Renal cortical epithelial cell (primary cell): ENCODE measurements at places on chromosomes 6 and 20.

- no peak for DNase-seq
Measured at GRCh38 chr20:9211016-9211760, 142.3 kb downstream of the PLCB4 start.

DNA sequence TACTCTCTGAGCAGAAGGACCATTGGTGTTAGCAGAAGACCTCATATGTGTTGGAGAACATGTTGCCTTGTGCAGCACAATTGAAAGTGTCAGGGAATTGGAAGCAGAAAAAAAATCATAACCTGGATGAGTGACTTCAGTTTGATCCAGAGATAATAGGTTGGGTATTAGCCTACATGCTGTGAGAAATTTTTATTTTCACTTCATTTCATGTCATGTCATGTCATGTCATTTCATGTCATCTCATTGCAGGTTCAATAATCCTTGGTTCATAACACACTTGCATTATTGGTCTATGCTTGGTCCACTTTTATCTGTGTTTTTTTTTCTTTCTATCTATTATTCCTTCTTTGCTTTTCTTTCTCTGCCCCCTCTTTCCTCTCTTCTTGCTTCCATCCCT lies 34.3 kb downstream of the AKAP7 start:
- no peak for DNase-seq

- peak; percentile 94 for DNase-seq
Measured at GRCh38 chr6:84652356-84653026, 111.9 kb downstream of the TBX18 start.

GRCh38 chr6:14932485-14933182 lies 313.2 kb upstream of the JARID2 start:
- DNase-seq: no peak

GRCh38 chr20:46951840-46952497 lies 57.3 kb downstream of the EYA2 start:
- DNase-seq: no peak

GRCh38 chr6:31098449-31098938 lies 13.9 kb downstream of the C6orf15 start:
- no peak for DNase-seq

DNA sequence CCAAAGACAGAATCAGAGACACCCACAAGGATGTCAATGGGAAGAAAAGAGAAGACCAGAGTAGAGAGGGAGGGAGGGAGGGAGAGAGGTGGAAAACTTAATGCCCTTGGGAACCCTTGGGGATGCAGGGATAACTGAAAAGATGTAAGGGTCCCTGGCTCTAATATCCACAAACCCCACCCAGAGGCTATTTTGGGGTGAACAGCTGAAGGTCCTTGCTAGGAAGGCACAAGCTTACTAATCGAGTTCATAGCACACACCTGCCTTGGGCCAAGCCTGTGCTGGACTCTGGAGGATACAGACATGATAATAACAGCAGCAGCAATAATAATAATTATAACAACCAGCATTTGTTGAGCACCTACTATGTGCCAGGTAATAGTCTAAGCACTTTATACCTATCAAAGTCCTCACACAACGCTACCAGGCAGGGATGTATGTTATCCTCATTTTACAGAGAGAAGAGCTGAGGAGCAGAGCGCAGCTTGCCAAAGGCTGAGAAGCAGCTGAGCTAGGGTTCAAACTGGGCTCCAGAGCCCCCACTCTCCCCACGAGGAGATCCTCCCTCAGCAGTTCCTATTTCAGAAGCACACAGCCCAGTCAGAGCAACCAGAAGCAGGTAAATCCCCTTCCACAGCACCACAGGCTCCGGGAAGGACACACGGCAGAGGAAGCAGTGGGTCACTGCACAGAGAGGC lies 174.2 kb downstream of the ANKRD60 start:
- DNase-seq: no peak

DNA sequence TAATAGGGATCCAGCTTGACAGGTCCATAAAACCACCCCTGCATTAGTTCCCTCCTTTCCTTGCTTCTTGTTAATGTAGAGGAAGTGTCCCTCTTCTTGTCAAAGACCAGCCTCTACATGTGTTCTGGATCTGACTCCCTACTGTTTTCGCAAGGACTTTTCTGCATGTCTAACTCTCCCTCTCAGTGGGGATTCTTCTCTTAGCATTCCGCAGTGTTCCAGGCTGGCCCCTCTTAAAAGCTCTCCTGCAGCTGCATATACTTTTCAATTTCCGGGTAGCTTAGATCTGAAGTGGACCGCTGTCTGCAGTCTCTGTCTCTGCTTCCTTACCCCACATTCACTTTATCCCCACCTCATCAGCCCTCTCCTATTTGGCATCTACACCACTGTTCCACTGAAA lies 96.1 kb upstream of the MAN1A1 start:
- DNase-seq: no peak

DNA sequence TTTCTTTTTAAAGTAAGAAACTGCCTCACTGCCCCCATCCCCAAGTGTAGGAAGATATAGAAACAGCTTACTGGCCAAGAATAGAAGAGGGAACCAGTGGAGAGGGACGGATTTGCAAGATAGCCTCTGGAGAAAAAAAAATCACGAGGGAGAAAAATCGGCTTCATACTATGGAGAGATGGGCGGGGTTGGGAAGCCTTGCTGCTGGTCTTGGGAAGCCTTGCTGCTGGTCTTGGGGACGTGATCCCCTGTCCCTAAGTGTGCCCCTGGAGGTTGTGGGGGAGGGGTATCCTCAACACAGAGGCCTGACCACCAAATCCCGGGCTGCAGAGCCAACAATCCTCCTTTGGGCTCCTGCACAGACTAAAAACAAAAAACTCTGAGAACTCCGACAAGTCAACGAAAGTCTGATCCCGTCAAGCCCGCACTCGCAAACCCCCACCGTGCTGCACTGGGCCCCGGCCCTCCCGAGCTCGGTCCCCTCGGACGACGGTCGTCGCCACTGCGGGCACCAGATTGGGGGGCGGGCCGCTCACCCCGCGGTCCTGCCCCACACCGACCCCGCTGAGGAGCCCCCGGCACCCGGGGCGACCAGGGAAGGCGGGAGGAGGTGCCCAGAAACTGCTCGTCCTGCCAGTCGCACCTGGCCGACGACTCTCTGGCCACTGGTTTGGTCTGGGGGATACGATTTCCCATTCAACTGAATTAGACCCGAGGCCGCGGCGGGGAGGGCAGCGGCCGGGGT lies 750 bp downstream of the MAP7 start:
- peak; percentile 31 for DNase-seq

DNA sequence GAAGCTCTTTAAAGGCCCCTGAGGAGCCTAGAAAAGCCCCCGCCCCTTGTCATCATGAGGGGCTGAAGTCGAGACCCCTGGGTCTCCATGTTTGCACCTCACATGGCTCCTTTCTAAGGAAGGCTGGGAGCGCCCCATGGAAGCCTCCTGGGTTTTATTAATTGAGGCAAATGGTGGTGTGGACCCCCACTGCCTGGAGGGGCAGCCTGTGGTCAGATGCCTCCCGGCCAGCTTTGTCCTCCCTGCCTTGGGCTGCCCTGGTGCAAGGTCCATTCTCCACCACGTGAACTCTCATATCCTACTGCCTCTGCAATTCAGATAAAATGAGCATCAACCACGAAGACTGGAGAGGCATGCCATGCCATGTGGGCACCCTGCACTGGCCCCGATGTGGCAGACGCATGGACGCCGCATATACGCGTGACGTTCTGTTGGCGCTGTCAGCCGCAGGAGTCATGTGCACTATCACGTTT lies 295.5 kb downstream of the TAF4 start:
- DNase-seq: no peak

DNA sequence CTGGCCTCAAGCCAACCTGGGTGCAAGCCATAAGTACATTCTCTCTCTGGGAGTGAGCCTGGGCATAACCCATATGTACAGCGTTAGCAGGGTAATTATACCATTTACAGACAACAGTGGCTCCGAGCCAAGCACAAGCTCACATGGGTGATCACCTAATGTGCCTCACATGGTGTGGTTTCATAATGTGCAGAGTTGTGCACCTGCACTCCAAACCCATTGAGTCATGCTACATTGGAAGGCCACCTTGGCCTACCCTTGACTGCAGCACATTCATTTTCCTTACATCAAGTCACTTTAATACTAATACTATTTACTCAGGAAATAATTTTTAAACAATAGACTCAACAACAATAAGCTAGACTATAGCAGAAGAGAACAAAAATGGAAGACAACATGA lies 194.5 kb upstream of the PLN start:
- DNase-seq: no peak

DNA sequence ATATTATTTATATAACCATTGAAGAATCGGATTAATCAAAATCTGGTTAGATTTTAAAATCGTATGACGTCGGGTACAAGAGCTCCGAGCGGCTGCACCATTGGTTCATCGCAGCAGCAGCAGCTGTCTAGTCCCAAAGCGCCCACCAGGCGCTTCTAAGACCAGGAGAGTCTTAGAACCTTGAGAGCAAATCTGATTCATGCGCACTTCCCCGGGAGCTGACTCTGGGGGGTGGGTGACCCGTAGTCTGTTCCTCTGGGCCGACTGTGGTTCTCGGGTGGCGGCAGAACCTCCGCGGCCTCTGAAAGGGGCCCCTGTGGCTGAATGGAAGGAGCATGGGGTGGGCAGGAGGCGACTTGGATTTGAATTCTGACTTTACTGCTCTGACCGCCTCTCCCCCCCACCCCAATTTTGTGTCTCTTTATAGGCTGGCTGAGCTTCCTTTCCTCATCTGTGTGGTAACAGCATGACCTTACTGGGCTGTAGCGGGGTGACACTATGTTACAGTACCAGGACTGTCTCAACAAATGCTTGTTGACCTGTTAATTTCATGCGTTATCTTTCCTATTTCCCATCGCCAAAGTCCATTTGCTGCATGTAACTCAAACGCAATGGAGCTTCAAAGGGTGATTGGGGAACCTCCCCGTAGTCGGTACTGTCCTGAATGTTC lies 119.7 kb downstream of the RTN4IP1 start:
- no peak for DNase-seq

GRCh38 chr6:15017261-15017660 lies 228.6 kb upstream of the JARID2 start:
- peak; percentile 25 for DNase-seq

GRCh38 chr20:4781211-4781610 lies 59.5 kb downstream of the PRND start:
- no peak for DNase-seq

GRCh38 chr6:134517868-134518267 lies 200.0 kb upstream of the SGK1 start:
- no peak for DNase-seq

GRCh38 chr20:54227751-54228150 lies 19.9 kb downstream of the PFDN4 start:
- DNase-seq: no peak

DNA sequence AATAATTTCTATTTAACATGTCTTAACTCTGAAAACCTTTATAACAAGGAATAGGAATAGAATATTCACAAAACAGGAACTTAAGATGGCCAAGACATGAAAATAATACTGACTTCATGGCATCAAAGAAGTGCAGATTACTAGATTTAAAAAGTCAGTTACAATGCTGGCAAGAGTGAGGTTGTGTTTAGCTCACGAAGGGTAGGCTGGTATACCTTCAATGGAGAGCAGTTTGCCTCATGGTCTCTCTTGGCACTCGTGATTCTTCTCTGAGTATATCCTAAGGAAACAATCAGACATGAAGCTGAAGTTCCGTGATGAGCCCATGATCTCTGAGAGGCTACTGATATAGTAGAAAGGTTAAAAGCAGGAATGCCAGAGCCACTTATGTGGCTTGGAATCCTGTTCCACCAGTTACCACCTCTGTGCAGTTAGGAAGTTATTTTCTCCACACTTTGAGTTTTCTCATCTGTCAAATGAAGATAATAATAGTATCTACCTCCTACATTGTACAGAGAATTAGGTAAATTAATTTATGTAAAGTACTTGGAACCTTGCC lies 7.2 kb downstream of the NCOA7 start:
- DNase-seq: no peak

GRCh38 chr20:55790178-55790577 lies 215.1 kb downstream of the CBLN4 start:
- no peak for DNase-seq

- DNase-seq: peak; percentile 84
Measured at GRCh38 chr6:36127462-36128016, 2.8 kb upstream of the MAPK13 start.

DNA sequence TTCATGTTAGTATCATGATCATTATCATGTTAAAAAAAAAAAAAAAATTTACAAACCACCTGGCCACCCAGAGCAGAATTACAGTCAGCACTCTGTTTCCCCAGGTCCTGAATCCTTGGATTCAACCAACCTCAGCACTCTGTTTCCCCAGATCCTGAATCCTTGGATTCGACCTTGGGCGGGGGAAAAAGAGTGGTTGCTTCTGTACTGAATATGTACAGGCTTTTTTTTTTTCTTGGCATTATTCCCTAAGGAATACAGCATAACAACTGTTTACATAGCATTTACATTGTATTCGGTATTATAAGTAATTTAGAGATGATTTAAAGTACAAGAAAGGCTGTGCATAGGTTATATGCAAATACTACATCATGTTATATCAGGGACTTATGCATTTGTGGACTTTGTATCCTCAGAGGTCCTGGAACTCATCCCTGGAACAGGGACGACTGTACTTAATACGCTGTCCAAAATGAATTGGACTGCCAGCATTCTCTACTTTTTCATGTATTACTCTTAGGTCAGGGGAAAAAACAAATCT lies 31.2 kb downstream of the GCNT2 start:
- no peak for DNase-seq

- no peak for DNase-seq
Measured at GRCh38 chr20:19916531-19917485, 100.4 kb upstream of the NAA20 start.

DNA sequence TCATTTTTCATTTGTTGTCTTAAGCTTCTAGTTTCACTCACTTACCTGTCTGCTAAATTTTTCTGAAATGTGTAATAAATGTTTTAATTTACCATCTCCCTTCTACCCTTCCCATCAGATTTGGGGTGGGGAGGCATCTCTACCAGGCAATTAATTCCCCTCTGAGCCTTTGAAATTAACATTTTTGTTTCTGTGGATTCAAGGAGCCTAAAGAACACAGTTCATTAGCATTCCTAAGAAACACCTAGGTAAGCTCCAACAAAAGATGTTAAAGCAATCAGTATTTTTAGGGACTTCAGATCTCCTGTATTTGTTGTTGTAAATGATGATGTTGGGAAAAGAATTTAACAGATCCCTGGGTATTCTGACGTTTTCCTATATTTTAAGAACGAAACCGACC lies 6.6 kb downstream of the TOP1 start:
- DNase-seq: no peak
